ENCODE measurements at places on chromosomes 12 and 14. TPM values are rescaled to one million over a fixed set of nuclear protein-coding genes. Genes with fewer than 3 reads are reported as not detected.

DNA sequence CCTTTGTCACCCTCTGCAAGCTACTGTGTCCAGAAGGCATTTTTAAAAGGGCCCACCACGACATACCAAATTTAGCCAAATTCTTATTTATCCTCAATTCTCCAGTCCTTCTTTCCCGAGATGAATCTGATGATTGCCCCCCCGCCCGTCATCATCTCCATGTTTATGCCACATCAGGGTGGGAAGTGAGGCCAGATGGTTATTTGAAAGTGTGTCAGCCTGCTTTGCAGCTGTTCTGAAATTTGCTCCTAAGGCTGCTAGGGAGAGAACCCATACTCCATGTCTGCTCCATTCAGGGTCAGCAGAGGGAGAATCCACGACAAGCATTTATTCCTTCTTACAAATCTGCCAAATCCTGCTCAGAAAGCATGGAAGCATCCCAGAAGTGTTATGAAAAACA, 337.8 kb downstream of the ADAMTS20 start:
- DNase-seq = no peak

DNA sequence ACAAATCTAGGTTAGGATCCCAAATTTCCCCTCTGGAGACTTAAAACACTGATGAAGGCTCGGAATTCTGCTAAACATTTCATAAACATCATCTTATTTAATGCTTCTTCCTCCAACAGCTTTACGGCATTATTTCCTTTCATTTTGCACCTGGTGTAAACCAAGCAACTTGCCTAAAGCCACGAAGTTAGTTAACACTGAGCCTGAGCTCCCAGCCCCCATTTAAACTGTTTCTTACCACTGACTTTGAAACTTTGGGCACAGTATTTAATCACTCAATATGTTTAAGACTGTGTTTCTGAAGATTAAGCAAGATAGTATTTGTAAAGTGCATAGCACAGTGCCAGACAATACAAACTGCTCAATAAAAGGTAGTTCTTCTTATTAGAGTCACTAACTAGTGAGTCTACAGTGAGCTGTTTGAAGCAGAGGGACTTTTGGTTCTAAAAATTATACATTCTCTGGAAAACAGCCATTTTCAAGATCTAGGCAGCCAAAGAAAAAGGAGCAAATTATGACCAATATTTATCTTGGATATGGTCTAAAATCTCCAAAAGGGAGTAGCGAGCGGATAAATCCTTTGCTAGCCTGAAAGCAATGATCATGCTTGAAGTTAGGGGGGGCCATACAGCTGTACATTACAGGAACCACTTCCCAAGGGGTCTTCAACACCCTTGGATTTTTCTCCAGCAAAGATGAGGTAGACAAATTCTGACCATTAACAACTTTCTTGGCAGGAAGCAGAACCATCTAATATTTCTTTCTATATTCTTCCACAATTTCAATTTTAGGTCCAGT, 4.0 kb downstream of the EGLN3 start:
- no peak for DNase-seq

DNA sequence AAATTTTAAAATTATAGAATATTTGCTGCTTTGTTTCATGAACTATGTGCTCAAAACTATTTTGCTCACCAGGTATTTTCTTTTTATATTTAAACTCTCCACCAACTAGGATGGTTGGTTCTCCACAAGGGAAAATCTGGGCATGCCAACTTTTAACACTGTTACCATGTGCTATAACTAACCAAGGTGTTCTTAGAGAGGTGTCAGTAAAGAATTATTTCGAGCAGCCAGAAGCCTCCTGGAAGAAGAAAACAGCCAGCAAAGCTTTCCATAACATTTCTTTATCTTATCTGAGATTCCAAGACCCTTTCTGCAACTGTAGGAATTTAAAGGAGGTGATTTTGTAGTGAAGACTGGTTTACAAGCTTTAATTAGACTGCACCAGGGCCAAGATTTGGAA, 97.3 kb downstream of the PRICKLE1 start:
- DNase-seq = no peak

DNA sequence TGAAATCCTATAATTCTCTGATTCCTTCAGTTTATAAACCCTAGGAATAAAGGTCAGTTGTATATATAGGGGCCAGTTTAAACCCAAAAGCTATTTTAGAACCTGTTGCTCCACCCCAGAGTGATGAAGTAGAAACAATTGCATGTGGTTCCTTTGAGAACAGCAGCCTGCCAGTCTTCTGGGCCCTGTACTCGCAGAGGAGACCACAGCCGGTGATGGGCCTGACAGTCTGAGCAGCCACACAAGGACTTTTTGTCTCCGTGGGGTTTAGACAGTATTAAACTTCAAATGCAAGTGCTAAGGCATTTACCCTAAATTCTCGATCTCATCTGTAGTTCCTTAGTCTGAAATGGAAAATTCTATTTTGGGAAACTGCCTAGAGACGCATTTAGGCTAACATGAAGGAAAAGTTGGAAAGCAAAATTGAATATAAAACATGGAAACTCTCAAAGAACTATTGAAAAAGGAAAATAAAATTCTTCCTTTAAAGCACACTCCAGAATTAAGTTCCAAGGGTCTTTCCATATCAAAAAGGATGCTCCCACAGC, 80.6 kb downstream of the PRICKLE1 start:
- no peak for DNase-seq

- no peak for DNase-seq
Measured at GRCh38 chr14:74347097-74347794, 1.0 kb upstream of the VRTN start.

DNA sequence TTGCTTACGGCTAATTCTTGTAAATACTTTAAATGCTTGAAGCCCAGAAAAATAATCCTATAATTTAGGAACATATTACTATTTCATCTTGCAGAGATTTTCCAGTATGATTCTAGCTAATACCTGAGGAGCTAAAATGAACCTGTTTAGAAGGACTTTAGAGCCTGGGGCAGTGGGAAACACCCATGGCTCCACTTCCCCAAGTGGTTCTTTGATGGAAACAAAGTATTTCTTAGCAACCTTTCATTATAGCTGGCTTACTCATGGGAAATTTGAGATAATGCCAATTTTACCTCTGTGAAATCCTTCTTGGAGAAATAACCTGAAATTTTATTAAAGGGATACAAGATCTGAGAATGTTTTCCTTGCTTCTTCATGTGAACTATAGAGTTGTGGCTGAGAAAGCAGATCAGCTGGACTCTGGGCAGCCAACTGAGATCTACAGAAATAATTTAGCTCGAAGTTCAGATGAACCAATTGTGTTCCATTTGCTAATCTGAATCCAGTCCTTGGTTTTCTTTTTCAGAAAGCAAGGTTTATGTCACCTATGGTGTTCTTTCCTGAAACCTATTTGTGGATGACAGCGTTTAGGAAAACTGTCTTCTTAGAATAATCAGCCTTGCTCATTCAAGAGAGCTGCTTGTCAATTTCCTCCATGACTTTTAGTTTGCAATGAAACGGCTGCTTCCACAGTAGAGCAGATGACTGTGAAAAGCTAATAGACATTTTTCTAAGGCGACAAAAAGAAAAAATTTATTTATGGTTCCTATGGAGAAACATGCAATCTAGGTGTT, 141.8 kb upstream of the CPM start:
- no peak for DNase-seq

DNA sequence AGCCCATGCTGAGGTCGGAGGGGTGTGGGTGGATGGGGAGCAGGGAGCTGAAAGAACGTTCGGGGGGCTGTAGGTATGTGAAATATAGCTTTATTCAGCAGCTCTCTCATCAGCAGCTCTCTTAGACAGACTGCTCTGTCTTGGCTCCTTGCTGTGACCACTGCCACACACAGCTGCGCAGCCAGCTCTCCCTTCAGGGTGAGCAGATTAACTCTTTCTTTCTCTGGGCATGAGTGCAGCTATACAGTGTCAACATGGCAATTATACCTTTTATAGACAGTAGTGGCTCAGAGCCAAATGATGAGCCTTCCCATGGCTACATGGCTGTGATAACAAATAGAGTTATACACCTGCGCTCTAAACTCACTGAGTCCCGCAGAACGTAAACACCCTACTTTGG, 137.7 kb upstream of the NEDD1 start:
- no peak for DNase-seq

GRCh38 chr14:54538055-54538454, 28.3 kb downstream of the CGRRF1 start:
- no peak for DNase-seq

GRCh38 chr14:38874721-38875120, 228.3 kb downstream of the SEC23A start:
- no peak for DNase-seq

- DNase-seq = no peak
Measured at GRCh38 chr14:23697680-23698079, 61.5 kb downstream of the DHRS2 start.

DNA sequence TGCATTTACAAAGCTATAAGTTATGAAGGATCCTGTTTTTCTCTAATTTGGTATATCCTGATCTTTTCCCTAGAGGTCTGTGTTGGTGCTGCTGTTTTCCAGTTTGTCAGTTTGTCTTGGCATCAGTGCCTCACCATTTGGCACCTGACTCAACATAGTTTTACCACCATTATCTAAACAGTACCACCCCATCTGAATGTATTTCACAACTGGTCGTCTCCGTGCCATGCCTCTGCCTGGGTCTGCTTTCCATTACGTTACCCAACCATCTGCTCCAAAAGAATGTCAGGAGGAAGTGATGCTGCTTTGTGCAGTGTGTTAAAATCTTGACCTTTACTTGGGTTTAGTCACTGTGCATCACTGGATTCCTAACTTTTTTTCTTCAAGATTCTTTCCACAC, 129.3 kb upstream of the RASSF8 start:
- no peak for DNase-seq

DNA sequence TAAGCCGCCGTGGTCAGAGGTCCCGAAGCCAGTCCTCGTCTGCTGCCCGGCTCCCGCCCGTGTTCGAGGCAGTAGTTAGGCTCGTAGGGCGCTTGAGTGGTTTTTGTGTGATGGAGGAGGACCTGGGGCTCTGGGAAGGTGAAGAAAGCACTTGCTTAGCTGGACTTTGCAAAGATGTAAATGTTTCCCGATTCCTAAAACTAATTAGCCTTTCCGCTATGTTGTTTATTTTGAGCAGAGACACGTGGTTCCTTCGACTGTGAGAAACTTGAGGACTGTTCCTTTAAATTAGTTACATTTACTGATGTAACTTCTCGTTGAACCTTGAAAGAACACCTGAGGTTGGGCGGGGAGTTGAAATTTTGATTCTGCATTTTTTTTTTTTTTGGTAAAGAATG, 33.9 kb downstream of the MIA2 start:
- no peak for DNase-seq

GRCh38 chr14:60163693-60164092, 1.5 kb downstream of the DHRS7 start:
- no peak for DNase-seq

DNA sequence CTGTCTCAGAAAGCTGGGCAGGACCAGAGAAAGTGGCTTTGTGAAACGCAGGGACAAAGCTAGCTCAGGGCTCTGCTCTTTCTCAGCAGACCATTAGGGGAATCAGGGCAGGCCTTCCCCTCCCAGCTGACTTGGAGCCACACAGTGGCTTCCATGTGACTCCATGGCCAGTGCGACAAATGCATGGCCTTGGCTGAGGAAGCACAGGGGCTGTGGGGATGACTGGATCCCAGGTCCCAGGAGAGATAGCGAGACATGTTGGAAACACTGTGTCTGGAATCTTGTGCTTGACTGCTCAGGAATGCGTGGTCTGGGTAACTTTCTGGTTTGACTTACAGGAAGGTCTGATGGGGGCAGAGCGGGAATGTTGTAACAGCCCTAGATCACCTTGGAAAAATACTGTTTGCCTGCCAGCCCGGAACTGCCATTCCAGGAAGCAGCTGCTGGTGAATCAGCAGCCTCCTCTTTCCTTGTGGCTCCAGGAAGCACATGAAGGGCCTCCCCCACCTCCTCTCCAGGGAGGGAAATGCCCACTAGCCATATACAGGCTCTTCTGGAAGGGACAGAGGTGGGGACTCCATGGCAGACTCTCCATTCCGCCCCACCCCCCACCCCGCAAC, 133.5 kb upstream of the HIF1A start:
- peak; percentile 89 for DNase-seq

- DNase-seq = no peak
Measured at GRCh38 chr12:72673853-72674252, 401.7 kb downstream of the TRHDE start.

- DNase-seq = no peak
Measured at GRCh38 chr12:62621101-62621638, 154.5 kb downstream of the MON2 start.

DNA sequence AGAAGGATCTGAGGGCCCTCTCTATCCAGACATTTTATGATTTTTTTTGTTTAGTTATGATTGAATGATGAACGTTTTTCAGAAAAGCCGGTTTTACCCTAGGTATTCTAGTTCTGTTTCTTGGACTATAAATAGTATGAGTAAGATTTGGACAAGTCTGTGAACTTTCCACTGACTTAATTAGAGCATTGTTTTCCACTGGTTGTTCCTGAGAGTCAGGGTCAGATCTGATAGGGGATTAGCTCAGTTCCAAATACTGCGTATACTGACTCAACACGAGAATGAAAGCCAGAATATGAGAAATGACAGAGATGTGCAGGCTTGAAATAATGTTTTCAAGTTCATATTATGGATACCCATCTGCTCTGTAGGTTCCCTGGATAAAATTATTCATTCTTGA, 361.6 kb downstream of the AEBP2 start:
- no peak for DNase-seq

GRCh38 chr14:73241481-73242165, 4.3 kb downstream of the PAPLN start:
- DNase-seq = no peak

DNA sequence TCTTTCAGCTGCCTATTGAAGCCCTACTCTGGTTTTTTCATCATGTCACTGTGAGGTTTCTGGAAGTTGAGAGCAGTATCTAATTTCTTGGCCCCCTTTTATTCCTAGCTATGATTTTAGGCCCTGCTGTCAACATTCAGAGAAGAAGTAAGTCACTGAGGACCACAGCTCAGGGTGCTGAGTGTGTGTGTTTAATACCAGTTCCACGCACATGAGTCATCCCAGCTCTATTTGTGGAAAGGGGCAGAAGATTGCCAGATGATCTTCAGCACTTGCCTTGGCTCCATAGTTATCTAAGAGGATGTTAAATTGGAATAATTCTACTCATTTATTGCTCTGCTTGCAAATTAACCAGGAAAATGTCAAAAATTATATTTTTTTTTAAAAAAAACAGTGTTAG, 65.5 kb upstream of the SLC38A4 start:
- no peak for DNase-seq

DNA sequence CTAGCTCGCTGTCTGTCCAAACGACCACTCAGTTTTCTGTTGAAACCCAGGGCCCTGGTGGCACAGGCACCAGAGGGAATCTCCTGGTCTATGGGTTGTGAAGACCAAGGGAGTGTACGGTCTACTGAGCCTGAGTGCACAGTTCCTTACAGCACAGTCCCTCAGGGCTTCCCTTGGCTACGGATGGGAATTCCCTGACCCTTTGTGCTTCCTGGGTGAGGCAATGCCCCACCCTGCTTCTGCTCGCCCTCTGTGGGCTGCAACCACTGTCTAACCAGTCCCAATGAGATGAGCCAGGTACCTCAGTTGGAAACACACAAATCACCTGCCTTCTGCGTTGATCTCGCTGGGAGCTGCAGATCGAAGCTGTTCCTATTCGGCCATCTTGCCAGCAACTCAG, 22.6 kb downstream of the GPHN start:
- DNase-seq = no peak

CCDC197 gene
- not detected for polyA plus RNA-seq

P2RX2 gene
- polyA plus RNA-seq = 1.7 TPM

SDR9C7 gene
- polyA plus RNA-seq = 0.32 TPM

CPNE8 gene
- polyA plus RNA-seq = 15.0 TPM

CD27 gene
- polyA plus RNA-seq = 1.2 TPM

KRT85 gene
- polyA plus RNA-seq = not detected

LRIG3 gene
- 43.7 TPM for polyA plus RNA-seq

KRT5 gene
- 0.22 TPM for polyA plus RNA-seq

TMTC2 gene
- 46.4 TPM for polyA plus RNA-seq

KRT74 gene
- polyA plus RNA-seq = not detected
